ENCODE measurements at places on chromosomes 4 and X.

- no peak for DNase-seq
Measured at GRCh38 chr4:72666910-72667309, 97.9 kb upstream of the ADAMTS3 start.

DNA sequence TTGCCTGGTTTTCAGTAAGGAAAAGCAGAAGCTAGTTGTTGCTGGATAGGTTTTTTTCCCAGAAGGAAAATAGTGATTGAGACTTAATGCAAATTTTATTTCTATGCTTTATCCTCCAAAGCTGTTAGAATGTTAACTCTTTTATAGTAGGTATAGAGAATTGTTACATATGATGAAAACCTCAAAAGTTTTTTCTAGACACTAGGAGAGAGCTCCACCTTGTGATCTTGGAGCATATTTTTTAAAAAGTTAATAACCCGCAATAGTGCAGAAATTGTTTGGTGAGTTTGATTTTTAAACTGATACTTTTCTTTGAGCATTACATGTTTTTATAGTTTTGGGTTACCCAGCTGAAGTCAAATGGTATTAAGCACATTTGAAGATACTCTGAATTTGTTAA, 56.5 kb downstream of the STAG2 start:
- no peak for DNase-seq

GRCh38 chr4:74021601-74022000, 16.9 kb downstream of the CXCL3 start:
- DNase-seq = no peak

- no peak for DNase-seq
Measured at GRCh38 chr4:112296949-112297880, at the start of gene ALPK1. Gene ALPK1 (plus strand): TSS chr4:112297369.

- DNase-seq = no peak
Measured at GRCh38 chr4:8128100-8128856, 30.3 kb downstream of the ABLIM2 start.

DNA sequence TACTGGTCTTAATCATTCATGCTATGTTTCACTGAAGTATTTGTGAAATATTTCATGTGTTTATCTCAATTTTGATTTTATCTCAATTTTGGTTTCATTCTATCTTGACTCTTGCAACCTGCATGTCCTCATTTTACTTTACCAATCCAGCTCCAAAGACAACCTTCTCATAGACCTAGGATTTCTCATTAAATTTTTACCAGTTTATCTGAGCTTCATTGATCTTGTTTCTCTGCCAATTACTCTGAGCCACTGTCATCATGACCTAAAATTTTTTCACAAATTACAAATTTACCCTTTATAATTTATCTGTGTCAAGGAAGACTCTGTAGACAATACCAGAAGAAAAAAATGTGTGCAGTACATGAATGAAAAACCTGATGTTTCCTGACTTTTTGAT, 18.6 kb upstream of the UGT2B17 start:
- DNase-seq = no peak

DNA sequence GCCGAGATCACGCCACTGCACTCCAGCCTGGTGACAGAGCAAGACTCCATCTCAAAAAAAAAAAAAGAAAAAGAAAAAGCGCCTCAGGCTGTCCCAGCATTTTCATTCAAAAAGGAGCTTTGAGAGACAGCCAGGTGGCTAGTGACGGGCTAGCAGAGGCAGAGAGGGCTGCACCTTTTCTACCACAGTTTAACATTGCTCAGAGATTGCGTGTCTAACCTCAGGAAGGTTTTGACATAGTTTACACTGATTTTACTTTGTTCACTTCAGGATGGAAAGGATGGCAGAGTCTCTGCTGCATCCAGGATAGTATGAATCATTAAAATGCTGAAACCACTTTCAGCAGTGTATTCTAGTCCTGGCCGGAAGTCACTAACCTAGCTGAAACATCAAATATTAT, 28.1 kb downstream of the ZFP42 start:
- no peak for DNase-seq

DNA sequence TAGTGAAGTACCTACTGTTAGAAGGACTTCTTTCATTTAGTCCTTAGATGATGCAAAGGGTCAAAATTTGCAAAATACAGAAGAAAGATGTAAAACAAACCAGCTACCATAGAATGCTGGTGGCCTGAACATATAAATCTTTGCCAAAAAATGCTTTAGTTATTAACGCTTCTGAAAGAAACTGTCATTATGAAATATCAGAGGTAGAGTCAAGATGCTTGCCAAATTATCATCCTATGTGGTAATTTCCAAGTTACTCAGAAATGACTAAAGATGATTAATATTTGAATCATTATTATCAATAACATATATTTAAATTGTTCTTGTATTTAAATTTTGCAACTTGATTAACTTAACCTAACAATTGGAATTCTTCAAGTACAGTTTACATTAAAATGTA, 588.4 kb upstream of the FAM241A start:
- DNase-seq = no peak

DNA sequence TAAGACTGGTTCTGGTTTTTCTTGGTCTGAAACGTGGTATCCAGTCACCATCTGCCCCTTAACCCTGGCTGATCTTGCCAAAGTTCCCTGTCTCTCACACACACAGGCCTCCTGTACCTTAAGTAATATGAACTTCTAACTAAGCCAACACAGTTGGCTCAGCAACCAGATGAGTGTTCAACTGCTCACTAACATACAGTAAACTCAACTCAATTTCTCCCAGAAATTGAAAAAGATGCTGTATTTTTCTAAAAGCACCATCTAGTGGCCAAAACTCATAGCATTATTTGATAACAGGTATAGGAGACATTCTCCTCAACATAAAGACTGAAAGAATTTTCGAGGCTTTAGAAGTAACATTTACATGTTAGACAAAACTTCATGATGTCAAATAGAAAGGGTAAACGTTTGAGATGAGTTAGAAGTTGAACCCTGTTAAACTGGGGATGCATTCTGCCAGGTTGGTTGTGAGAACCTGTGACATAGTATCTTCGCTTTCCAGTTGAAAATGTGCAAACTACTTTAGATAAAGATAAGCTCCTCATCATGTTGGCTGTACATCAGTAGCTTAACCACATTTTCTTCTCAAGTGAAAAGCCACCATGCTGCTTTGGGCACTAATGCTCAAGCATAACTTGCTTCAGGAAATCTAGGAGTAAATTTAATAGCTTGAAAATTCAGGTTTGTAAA, 31.2 kb downstream of the CCNI start:
- DNase-seq = no peak

All from activated naive CD4-positive, alpha-beta T cell treated with anti-CD3 and anti-CD28 coated beads, Interleukin-2, amount 50 U/mL, for 16 hours (primary cell).